Activated CD8-positive, alpha-beta T cell treated with anti-CD3 and anti-CD28 coated beads, Interleukin-2, amount 10 ng/mL, durations not matched to agents 7 days and 5 days (primary cell): ENCODE measurements at places on chromosomes 6 and 20.

DNA sequence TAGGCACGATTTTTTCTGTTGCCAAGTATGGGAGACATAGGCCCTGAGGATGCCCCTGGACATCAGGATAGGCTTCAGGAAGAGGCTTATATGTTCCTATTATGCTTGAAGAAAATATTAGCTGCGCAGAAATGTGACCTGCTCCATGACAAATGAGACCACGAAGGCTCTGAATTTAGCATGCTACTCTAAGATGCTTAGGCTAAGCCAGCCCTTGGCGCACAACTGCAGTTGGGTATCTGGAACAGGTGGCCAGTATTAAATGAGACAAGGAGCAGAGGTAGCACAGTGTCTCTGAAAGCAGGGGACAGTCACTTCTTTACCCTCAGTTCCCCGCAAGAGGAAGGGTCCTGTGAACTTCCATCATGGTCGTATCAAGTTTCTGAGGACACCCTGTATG is 90.0 kb downstream of the RREB1 start:
- no peaks in the 10 kb centered on the region for H3K27me3 ChIP-seq
- peaks cover 43% of the 10 kb centered on the region for H3K36me3 ChIP-seq
- peaks cover 36% of the 10 kb centered on the region for H3K4me1 ChIP-seq
- no peak overlapping the region for H3K4me3 ChIP-seq
- no peak overlapping the region for H3K27ac ChIP-seq

DNA sequence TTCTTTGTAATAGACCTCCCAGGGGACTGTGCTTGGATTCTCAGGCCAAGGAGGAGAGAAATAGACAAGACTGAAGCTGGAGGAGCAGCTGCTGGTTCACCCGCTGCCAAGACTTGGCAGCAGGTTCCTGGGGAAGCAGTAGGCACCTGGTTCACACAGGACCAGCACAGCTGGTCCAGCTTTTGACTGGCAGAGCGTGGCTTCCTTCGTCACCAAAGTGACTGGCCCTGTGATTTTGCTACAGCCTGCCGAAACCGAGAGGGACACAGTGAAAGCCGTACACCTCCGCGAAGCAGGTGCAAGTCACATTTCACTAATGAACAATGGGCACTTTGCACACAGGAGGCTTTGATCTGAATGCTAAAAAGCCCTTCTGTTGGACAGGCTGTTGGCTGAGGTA is 199.0 kb downstream of the RNF144B start:
- H3K27ac ChIP-seq: no peak overlapping the region
- H3K4me1 ChIP-seq: no peaks in the 10 kb centered on the region
- H3K4me3 ChIP-seq: no peak overlapping the region
- no peaks in the 10 kb centered on the region for H3K36me3 ChIP-seq

DNA sequence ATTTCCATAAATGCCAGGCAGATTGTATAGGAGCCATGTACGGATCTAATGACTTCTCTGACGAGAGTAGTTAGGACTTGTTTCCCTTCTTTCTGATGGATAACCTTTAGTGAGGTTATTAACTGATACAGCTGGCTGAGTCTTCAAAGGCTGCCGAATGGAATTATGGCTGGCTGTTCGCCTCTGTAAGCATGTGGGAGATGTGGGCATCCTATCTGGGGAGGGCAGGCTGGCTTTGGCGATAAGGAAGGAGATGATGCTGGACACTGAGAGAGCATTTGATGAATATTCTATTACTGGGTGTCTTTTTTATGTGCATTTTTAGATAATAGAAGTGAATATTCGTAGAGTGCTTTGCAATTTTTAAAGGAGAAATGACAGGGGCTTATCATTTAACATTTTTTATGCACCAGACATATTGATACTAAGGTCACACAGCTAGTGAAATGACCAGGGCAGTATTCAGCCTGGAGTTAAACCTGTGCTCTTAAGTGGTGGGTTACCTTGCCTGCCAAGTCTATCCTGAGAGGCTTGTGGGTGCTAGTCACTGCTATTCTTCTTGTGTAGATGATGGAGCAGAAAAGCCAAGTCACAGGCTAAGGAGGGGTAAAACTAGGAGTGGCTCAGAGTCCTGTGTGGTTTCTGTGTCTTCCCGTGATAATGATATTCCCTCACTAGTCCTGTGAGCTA is 3.1 kb downstream of the PBOV1 start:
- no peak for DNase-seq
- peaks cover 20% of the 10 kb centered on the region for H3K27me3 ChIP-seq
- no peaks in the 10 kb centered on the region for H3K36me3 ChIP-seq
- H3K4me3 ChIP-seq: no peak overlapping the region
- no peaks in the 10 kb centered on the region for H3K4me1 ChIP-seq
- no peak overlapping the region for H3K27ac ChIP-seq

DNA sequence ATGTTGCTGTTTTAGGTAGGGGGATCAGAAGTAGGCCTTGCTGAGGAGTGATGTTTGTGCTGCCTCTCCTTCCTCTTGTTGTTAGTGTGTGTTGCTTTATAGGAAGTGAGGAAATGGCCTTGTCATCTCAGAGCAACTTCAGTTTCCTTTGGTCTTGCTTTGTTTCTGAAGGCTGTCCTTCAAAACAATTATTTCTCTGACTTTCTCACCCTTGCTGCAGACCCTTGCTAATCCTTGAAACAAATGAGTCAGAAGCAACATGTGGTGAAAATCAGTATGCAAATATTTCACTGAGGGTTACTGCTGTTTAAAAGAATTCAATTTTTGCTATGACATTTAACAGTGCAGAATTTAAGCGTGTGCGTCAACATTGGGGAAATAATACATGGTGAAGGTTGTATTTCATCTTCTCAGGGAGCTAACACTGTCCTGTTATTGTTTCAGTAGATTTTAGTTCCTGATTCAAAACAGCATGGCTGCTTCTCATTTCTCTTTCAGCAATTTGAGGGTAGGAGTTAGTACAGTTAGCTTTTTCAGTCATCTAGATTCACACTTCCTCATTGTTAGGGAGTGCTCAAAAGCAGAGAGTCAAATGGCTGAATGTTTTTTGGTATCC is 13.8 kb downstream of the RNF144B start:
- peak overlapping the region; percentile 23 for H3K27ac ChIP-seq
- no peak for DNase-seq
- H3K36me3 ChIP-seq: peaks cover 4% of the 10 kb centered on the region
- H3K4me1 ChIP-seq: peaks cover 11% of the 10 kb centered on the region
- no peak overlapping the region for H3K4me3 ChIP-seq

- H3K36me3 ChIP-seq: no peaks in the 10 kb centered on the region
- peak; percentile 78 for DNase-seq
- no peak overlapping the region for H3K27ac ChIP-seq
Observed at GRCh38 chr6:116531675-116532570, 13.6 kb downstream of the TRAPPC3L start.

GRCh38 chr6:1525364-1526038 is 84.2 kb upstream of the FOXC1 start:
- no peak overlapping the region for H3K27ac ChIP-seq
- no peak overlapping the region for H3K4me3 ChIP-seq
- no peaks in the 10 kb centered on the region for H3K36me3 ChIP-seq
- H3K4me1 ChIP-seq: peaks cover 24% of the 10 kb centered on the region
- H3K27me3 ChIP-seq: peaks cover 4% of the 10 kb centered on the region

DNA sequence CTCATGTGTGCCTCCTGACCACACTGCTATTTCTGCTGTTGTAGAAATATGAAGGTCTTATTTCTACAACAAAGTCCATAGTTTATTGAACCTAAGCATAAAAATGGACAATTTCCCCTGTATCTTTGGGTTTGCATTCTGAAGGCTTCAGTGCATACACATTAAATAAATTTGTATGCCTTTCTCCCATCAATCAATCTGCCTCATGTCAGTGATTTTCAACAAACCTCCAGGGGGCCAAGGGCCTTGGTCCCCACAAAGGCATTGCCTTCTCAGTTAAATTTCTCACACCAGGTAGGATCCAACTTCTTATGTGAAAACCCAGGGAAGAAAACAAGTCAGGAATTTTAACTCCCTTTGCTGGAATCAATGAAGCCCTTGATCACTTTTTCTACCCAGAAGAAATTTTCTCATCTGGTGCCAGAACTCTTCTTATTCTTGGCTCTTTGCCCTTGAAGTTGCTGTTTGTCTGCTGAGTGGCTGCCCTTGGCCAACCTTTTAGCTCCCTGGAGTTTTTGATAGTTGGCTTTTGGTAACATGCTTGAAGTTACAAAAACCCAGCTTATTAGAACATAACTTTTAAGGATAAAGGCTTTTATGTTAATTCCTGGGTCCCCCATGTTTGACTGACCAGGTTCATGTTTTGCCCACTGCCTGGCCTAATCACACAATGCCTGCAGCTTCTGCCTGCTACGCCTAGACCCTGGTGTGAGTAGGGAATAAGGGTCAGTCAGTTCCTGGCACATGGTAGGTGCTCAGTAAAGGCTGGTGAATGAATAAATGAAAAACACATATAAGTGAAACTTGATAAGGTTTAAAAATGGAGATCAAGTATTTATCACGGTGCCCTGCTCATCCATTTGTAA is 37.0 kb downstream of the SHLD1 start:
- DNase-seq: no peak
- H3K36me3 ChIP-seq: peaks cover 9% of the 10 kb centered on the region
- H3K27me3 ChIP-seq: no peaks in the 10 kb centered on the region
- H3K4me3 ChIP-seq: no peak overlapping the region
- peaks cover 12% of the 10 kb centered on the region for H3K4me1 ChIP-seq

DNA sequence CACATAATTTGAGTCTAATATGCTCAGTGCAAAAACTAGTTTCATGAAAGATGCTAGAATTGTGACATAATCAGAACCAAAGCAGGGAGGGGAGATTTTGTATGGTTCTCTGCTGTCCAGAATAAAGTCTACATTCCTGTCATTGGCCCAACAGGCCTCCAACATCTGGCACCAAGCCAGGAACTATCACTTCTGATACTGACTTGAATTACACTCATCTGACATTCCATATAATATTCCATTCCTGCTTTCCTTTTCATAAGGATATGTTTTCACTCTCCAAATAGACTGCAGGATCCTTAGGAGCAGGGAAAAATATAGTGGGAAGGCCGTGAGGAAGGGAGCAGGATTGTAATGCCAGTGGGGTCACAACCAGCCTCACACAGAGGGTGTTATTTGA is 84.6 kb upstream of the BTN3A2 start:
- no peak overlapping the region for H3K27ac ChIP-seq
- no peaks in the 10 kb centered on the region for H3K27me3 ChIP-seq
- no peak for DNase-seq
- peaks cover 23% of the 10 kb centered on the region for H3K36me3 ChIP-seq
- peaks cover 63% of the 10 kb centered on the region for H3K4me1 ChIP-seq

- no peaks in the 10 kb centered on the region for H3K36me3 ChIP-seq
- no peak for DNase-seq
- H3K27me3 ChIP-seq: no peaks in the 10 kb centered on the region
- H3K4me1 ChIP-seq: no peaks in the 10 kb centered on the region
- no peak overlapping the region for H3K4me3 ChIP-seq
Observed at GRCh38 chr20:6868861-6869260, 101.4 kb downstream of the BMP2 start.

DNA sequence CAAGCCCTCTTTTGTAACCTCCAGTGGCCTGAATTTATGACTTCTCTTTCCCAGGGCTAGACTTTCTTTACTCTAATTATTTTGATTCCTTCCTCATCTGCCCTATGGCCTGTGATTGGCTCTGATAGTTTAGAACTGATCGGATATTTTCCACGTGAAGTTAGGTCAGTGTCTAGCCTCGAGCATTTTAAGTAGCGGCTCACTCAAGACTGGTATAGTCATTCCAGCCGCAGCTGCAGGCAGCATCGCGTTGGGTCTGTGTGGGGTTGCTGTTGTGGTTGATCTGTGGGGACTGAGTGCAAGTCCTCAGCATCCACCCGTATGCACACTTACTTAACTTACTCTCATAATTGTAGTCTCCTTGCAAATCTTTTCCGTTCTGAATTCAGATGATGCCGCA is 105.7 kb downstream of the SMOC2 start:
- H3K4me3 ChIP-seq: no peak overlapping the region
- no peaks in the 10 kb centered on the region for H3K27me3 ChIP-seq
- H3K36me3 ChIP-seq: no peaks in the 10 kb centered on the region

DNA sequence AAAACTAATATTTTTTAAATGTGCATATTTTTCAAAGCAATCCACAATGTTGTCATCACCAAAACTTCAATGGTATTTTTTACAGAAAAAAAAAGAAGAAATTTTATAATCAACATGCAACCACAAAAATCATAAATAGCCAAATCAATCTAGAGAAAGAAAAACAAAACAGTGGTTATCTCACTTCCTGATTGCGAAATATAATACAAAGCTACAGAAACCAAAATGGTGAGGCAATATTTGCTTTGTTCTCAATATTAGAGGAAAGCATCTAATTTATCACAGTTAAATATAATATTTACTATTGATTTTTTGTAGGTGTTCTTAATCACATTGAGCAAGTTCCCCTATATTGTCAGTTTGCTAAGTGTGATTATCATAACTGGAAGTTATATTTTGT is 720.7 kb upstream of the ADGRB3 start:
- no peaks in the 10 kb centered on the region for H3K36me3 ChIP-seq
- no peaks in the 10 kb centered on the region for H3K4me1 ChIP-seq
- H3K27ac ChIP-seq: no peak overlapping the region
- H3K27me3 ChIP-seq: no peaks in the 10 kb centered on the region
- H3K4me3 ChIP-seq: no peak overlapping the region

GRCh38 chr6:82507112-82507511 is 143.5 kb downstream of the TPBG start:
- no peak overlapping the region for H3K4me3 ChIP-seq
- no peaks in the 10 kb centered on the region for H3K4me1 ChIP-seq
- no peaks in the 10 kb centered on the region for H3K36me3 ChIP-seq
- no peaks in the 10 kb centered on the region for H3K27me3 ChIP-seq
- no peak overlapping the region for H3K27ac ChIP-seq

DNA sequence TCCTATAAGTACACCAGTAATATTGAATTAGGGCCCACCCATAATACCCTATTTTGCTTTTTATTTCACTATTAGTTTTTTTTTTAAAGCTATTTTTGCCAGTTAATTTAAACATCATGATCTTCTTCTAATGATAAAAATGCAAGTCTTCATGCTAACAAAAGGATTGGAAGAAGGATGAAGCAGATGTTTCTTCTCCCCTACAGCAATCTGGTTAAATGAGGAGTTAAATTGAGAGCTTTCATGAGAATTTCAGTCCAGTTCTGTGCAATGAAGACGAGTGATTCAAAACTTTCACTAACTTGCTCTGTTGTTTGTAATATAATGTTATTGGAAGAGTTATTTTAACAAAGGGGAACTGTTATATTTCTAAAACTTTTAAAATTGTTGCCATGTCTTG is 3.4 kb downstream of the HMGN4 start:
- peaks cover 56% of the 10 kb centered on the region for H3K36me3 ChIP-seq
- H3K27ac ChIP-seq: peak overlapping the region; percentile 21
- H3K4me1 ChIP-seq: peaks cover 47% of the 10 kb centered on the region
- peaks cover 2% of the 10 kb centered on the region for H3K27me3 ChIP-seq
- no peak for DNase-seq
- no peak overlapping the region for H3K4me3 ChIP-seq

- H3K27me3 ChIP-seq: no peaks in the 10 kb centered on the region
- no peaks in the 10 kb centered on the region for H3K36me3 ChIP-seq
- no peak for DNase-seq
- no peak overlapping the region for H3K27ac ChIP-seq
Observed at GRCh38 chr6:56346958-56347357, 99.6 kb upstream of the COL21A1 start.

DNA sequence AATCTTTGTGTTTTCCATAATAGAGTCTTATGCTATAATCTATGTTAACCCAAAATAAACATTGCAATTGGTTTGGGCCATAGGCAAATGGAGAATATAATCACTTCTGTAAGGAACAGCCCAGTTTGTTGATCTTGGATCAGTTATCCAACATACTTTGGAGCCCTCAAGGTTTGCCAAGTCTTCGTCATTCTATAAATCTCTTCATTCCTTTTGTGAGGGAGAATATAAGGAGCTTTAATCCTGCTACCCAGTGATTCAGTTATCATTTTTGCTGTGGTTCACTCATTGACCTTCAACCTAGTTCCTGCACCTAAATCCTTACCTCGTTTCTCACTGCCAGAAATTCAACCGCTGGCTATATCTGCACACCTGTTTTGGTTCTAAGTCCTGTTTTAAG is 500.3 kb upstream of the PTCHD4 start:
- H3K27ac ChIP-seq: no peak overlapping the region
- DNase-seq: no peak
- no peaks in the 10 kb centered on the region for H3K4me1 ChIP-seq
- no peak overlapping the region for H3K4me3 ChIP-seq
